ENCODE measurements at places on chromosomes 2 and 18.

DNA sequence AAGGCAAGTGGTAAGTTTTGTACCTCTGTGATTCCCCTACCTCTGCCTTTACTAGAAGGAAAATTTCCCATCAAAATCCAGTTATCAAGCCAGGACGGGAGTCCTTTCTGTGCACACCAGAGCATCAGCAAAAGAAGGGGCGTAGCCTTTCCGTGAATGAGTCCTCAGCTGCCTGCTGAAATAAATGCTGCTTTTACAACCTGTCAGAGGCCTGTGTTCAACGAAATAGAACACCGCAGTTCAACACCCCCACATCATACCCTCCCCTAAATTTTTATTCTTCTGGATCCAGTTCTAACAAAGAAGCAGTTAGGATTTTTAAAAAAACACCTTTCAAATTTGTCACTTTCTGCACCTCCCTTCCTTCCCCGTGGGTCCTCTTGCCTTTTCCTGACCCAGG lies 135.8 kb downstream of the SETBP1 start:
- DNase-seq, result no peak

GRCh38 chr18:49959176-49959575 lies 145.8 kb upstream of the ACAA2 start:
- DNase-seq, result no peak

DNA sequence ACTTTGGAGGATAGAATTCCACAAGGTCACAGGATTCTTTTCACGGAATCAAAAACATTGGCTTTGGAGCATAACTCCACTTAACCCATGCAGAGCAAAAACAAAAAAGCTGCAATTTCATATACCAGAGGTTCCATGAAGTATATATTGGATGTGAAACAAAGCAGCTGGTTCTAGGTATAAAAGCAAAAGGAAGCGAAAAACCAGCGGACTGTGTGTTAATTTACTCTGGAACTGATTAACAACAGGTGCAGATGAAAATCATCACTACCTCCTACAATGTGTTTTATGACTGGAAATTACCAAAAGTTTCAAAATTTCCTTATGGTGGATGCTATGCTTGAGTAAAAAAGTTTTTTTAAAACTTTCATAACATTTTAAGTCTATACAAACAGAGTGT lies 54.4 kb upstream of the LINC00305 start:
- DNase-seq, result no peak

DNA sequence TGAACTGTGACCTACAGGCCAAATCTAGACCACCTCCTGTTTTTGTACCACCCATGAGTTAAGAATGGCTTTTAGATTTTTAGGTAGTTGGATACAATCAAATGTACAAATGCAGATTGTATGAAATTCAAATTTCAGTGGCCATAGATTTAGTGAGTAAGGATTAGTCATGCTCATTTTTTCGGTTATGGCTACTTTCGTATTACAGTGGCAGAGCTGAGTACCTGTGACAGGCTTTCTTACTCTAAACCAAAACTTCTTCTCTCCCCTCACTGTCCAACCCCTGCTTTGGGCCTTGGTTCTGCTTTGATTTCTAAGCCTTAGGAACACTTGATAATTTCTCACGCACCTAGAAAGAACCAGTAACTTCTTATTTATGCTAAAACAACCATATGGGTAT lies 82.1 kb downstream of the CDC42EP3 start:
- no peak for DNase-seq

DNA sequence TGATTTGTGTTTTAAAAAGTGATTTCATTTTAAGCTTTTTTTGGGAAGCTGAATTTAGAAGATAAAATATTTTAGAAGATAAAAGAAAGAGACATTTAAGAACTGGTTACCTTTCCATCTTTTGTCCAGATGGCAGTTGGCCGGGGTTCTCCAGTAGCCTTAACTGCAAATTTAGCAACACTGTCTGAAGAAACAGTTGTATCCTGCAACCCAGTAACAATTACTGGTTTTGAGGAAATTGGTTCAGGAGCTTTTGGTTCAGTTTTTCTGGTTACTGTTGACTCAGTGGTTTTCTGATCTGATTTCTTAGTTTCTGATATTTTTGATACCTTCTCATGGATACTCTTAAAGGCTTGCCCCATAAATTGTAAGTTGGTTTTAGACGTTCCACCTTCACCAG lies 49.9 kb downstream of the PLEKHA3 start:
- peak; percentile 70 for DNase-seq

- DNase-seq, result no peak
Observed at GRCh38 chr18:38297910-38298309, 732.3 kb upstream of the CELF4 start.

- DNase-seq, result no peak
Observed at GRCh38 chr2:32864334-32865111, 82.2 kb upstream of the LTBP1 start.

DNA sequence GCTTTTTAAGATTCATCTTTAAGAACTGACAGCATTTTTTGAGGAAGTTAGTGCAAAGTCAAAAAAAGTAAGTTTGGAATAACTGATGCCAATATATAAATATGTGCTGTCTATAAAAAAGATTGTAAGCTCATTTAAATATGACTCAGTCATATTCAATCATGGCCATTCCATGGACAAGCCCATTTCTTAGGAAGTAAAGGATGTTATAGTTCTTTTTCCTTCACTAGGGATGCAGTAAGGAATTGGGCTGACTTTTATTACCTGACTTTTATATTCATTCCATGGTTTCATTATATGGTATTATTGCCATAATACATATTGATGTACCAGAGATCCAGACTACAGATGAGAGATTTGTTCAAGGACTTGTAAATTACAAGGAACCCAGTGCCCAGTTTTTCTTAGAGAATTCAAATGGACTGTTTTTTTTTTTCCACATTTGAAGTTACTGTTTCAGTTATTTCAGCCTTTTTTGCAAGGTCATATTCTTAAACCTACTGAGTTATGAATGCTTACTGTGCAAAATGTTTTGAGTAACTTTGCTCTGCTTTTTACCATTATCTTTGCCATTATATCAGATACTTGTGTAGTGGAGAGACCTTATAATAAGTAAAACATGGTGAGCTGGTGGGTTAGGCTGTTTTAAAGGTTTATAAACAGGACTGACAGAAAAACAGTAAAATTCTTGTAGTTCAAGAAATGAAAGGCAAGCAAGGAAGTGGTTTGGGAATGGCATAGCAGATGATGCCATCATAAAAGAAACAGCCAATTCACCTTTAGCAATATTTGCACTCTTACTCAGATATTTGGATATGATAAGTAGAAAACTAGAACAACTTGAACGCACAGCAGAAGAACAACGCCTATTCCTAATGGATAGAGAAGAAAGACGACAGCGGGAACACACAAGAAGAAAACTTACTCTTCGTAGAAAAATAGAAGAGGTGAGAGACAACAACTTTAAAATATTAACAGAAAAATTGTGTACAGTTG lies 7.6 kb downstream of the FSIP2 start:
- no peak for DNase-seq

- peak; percentile 81 for DNase-seq
Observed at GRCh38 chr18:62526098-62527025, 3.5 kb downstream of the ZCCHC2 start.

GRCh38 chr2:235514627-235515363 lies 21.0 kb downstream of the AGAP1 start:
- no peak for DNase-seq

- DNase-seq, result peak; percentile 17
Observed at GRCh38 chr2:219331560-219332213, 857 bp downstream of the RESP18 start.

DNA sequence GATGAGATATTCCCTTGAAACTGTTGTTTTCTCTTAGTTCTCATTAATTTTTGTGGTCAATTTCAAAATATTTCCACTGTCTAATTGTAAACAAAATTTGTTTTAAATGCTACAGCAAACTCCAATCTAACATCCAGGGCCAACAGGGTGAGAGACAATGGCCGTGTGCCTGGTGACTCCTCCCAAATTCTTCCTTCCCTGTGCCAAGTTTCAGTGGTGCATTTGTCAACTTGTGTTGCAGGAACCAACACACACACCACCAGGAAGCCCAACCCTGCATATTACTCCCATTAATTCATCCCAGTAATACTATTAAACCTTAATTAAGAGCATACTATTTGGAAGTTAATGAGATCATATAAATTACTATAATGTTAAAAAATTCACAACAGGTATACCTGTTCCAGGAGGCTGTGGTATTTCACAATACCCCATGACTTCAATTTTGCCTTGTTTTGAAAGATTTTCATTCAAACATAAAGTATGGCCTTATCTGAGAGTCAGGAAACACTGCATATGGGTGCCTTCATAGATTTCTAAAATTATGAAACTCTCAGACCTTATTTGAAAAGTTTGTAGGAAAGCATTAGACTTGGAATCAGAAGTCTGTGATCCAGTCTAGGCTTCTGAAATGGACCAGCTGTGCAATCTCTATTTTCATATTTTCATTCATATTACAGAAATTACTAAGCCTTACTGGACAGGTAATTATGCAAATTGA lies 1.1 kb downstream of the SERPINB2 start:
- no peak for DNase-seq

DNA sequence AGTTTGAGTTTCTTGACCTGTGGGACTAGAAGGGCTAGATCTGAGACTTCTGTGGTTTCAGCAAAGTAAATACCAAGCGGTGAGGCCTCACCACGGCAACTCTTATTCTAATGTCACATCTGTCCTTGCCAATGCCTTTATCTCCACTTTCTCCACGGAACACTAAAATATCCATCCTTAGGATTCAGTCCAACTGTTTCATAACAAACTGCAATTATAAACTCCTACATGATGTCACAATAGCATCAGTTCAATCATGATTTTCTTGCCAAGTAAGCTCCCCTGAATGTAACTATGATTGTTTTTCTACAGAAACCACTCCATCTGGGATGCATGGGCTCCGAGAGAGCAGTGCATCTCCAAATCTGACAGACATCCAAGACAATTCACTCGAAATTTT lies 79.6 kb downstream of the LRATD1 start:
- no peak for DNase-seq

- DNase-seq, result no peak
Observed at GRCh38 chr2:193480187-193480586, 1285.5 kb upstream of the TMEFF2 start.

- peak; percentile 85 for DNase-seq
Observed at GRCh38 chr2:191758518-191759507, 80.9 kb downstream of the NABP1 start.

All from inflammatory macrophage treated with lipopolysaccharide for 1 hour (primary cell).